ENCODE measurements at places on chromosomes 13 and 19.

DNA sequence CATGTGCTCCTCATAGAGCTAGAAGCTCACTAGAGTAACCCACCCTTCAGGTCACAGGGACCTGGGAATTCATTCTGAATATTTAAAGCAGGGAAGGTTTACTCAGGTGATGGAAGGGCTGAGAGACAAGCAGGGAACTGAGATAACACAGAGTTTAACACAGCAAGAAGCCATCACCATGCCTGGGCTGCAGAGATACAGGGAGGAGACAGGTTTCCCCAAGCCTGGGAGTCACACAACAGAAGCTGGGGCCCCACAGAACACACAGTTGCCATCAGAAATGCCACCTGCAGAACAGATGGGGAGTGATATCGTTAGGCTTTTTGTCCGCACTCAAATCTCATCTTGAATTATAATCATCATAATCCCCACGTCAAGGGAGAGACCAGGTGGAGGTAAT lies 7.9 kb upstream of the CYSLTR2 start:
- no peak for DNase-seq

- no peak for DNase-seq
Observed at GRCh38 chr13:111629457-111629856, 309.0 kb downstream of the TEX29 start.

GRCh38 chr19:48480183-48480557 lies 11.0 kb downstream of the CYTH2 start:
- DNase-seq: no peak

DNA sequence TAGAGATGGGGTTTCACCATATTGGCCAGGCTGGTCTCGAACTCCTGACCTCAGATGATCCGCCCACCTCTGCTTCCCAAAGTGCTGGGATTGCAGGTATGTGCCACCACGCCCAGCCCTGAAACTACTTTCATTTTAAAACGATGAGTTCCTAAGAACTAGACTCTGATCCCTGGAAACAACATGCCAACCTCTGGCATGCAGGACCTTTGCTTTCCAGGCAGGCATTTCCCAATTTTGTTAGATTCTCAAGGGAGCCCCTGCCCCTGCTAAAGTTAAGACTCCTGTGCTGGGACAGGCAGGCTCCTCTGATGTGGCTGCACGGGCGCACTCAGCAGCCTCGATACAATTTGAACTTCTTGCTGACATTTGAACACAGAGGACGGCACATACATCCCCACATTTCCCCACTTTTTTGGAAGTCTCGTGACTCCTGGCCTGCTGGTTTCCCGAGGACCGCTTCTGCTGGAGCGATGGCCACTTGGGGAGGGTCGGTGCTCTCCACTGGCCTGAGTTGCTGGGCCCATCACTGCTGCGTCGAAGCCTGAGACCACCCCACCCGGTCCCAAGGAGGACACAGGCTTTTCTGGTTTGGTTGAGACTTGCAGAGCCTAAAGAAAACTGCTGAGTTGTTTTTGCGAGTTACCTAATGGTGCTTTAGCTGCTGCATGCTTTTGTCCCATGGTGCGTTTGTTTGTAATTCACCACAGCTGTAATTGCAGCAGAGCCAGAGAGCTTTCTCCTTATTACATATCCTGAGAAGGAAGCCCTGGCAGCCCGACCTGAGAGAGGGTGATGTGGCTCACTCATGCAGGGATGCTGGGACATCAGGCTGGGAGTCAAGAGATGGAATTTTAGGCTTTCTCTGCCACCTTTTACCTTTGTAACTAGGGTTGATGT lies 8.2 kb downstream of the ATP11A start:
- DNase-seq: no peak

DNA sequence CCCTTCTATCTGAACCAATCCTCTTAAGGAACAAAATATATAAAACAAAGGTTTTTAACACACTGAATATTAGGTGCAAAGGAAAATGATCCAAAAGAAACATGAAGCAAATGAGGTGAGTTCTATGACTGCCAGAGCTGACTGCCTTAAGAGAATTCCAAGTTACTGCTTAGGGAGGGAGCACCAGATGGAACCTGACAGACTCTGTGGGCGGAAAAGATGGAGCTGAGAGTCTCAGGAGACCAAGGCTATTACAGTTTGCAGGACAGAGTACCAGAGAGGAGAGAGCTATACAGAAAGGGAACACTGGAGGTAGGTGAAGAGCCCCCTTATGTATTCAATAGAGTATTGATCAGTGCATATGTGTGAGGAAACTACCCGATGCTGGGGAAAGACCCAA lies 87.2 kb downstream of the B3GLCT start:
- DNase-seq: no peak

All from stimulated activated CD8-positive, alpha-beta memory T cell treated with anti-CD3 and anti-CD28 coated beads, Interleukin-7, amount 100 ng/mL, for 48 hours (primary cell).